ENCODE measurements at places on chromosomes 7 and 10. TPM values are rescaled to one million over a fixed set of nuclear protein-coding genes. Genes with fewer than 3 reads are reported as not detected.

DNA sequence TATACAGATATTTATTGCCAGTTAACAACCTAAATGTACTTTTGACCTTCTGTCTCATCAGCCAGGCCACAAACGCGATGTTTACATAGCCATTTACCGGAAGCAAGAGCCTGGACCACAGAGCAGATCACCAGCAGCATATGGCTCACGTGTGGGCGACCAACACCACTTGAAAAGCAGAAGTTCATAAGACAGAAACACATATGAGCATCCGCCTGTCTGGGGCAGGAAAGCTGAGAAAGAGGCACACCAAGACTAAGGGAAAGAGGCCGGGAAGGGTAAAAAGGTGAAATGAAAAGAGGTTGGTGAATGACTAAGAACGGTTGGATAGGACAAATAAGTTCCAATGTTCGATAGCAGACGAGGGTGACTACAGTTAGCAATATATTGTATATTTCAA lies 1.3 kb downstream of the ABCB1 start:
- no peak for DNase-seq

DNA sequence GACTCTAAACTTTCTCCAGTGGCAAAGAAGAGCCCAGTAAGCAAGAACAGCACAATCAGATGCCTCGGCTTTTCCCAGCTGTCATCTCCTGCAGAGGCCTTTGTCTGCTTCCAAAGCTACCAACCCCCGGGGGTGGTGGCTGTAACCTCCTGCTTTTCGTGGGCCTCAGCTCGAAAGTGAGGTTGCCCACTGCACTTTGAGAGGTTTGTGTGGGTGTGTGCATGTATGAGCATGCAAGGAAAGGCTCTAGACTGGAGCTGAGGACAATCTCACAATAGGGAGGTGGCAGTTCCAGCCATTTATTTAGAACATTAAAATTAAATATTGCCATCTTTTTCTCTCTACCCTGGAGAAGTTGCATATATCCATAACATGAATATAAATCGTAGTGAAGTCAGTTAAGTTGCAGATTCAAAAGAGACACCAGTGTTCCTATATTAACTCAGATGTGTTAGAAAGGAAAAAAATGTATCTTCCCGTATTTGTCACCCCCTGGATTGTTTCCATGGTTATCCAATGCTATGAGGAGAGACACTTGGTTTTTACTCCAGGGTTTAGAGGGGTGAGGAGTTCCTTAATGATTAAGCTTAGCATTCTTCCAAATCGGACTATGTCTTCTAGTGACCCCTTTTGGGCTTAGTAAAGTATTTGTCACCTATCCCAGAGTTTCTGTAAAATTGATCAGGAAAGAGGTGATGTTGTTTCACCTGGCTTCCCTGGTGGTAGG lies 781.1 kb downstream of the INHBA start:
- no peak for DNase-seq

GRCh38 chr7:106964466-106964865 lies 80.0 kb upstream of the PRKAR2B start:
- DNase-seq, result no peak

Gene KCP
- 0.45 TPM for total RNA-seq

Gene DDX56
- 60.6 TPM for total RNA-seq

Gene SLC26A5
- 1.5 TPM for total RNA-seq

DNA sequence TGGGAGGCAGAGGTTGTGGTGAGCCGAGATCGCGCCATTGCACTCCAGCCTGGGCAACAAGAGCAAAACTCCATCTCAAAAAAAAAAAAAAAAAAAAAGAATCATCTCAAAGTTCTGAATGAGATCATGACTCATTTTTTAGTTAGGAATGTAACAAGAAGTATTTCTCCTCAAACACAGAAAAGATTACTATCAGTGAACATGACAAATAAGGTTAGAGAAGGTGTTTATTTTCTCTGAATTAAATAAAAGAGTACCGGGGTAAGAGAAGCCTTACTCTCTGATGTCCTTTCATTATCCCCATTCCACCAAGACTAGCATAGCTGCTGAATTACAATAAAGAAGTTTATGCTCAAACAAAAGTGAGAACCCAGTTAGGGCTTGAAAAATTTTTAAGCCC lies 50.1 kb downstream of the IPMK start:
- no peak for DNase-seq

Gene GPR146
- total RNA-seq, result 25.9 TPM

Gene CCL26
- not detected for total RNA-seq

GRCh38 chr7:108135446-108136190 lies 5.5 kb upstream of the LAMB4 start:
- DNase-seq, result no peak
